G401 (cell line): ENCODE measurements at places on chromosomes 3 and 15.

GRCh38 chr3:103818800-103819199 is 1384.0 kb downstream of the ZPLD1 start:
- no peak for DNase-seq

GRCh38 chr3:40456279-40456939 is 730 bp upstream of the RPL14 start:
- DNase-seq: no peak

DNA sequence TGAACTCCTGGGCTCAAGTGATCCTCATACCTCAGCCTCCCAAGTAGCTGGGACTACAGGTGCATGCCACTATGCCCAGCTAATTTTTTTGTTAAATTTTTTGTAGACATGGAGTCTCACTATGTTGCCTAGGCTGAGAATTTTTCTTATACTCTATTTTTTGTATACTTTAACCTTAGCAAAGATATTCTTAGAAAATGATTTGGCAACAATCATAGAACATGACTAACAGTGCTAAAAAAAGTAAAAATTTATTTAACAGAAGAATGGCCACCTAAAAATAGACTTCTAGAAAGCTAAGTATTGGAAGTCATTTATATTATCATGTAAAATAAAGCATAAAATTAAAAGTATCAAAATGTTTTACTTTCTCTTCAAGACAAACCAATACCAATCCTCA is 322.3 kb downstream of the PLCL2 start:
- no peak for DNase-seq

GRCh38 chr15:90697175-90697574 is 20.0 kb upstream of the BLM start:
- no peak for DNase-seq

- DNase-seq: no peak
These were observed 281.8 kb upstream of the TRIM42 start for GRCh38 chr3:140396110-140396509.

- DNase-seq: no peak
These were observed 82.7 kb downstream of the BTLA start for GRCh38 chr3:112416391-112417212.

GRCh38 chr3:23461069-23461468 is 257.9 kb downstream of the UBE2E2 start:
- no peak for DNase-seq

- DNase-seq: no peak
These were observed 6.6 kb upstream of the BTLA start for GRCh38 chr3:112505907-112506306.

GRCh38 chr3:158347966-158348365 is 223.0 kb upstream of the MLF1 start:
- DNase-seq: no peak

GRCh38 chr15:66564136-66565041 is 1.4 kb downstream of the LCTL start:
- no peak for DNase-seq

DNA sequence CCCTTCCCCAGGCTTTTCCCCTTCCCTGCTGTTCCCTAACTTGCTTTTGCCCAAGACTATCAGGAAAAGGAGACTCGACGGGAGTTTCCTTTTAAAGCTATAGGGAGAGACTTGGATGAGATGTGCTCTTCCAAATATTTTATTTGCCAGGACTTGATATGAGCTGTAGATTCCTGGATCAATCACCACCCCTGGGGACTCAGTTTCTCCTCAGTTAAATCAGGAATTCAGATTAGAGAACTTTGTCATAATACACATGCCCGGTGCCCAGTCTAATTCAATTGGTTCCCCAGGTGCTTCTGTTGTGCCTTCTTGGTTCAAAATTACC is 46.6 kb downstream of the SMAD6 start:
- DNase-seq: no peak

DNA sequence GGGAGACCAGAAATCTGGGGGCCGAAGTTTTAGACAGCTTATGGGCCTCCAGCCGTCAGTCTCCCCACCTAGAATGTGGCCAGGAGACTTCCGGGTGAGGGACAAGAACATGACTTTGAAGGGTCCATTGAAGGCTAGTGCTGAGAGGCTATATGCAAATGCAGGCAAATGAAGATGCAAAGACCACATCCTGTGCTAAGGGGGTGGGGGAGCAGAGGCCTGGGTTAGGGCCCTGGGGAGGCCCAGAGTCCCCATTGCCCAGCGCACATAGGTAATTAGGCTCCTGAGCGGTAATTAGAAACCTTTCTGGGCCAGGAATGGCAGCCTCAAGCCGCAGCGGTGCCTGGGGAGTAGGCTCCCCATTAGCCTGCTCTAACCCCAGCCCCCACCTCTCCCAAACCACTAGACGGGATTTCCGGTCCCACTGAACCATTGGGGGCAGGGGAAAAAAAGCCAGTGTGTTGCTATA is 6.8 kb downstream of the CSK start:
- DNase-seq: no peak
